ENCODE measurements at places on chromosomes 7 and 10.
A peak's percentile ranks its signal among the peaks of the same experiment; 100 is the strongest.

- no peak for DNase-seq
Measured at GRCh38 chr7:140604760-140605159, 35.9 kb downstream of the DENND2A start.

- DNase-seq, result no peak
Measured at GRCh38 chr10:132404911-132405462, 8.0 kb downstream of the PWWP2B start.

GRCh38 chr10:69413221-69413865, 3.4 kb downstream of the TACR2 start:
- peak; percentile 23 for DNase-seq

- DNase-seq, result no peak
Measured at GRCh38 chr10:69061305-69062161, 26.4 kb upstream of the SRGN start.

GRCh38 chr10:58867683-58868082, 308.8 kb upstream of the PHYHIPL start:
- DNase-seq, result no peak

DNA sequence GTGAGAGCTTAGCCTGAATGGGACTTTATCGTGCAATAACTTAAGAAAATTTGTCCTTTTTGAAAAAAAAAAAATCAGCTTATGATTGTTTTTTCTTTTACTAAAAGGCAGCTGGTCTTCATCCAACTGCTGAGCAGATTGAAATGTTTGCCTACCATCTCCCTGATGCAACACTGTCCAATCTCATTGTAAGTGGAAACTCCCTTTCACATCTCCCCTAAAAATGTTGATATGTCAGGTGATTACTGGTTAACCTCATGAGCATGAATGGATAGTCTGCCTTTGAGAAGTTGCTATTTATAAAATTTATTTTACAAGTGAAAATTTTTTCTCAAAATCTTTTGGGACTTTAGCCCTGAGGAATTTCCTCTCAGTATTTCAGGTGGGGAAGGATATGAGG, 17.8 kb upstream of the HKDC1 start:
- DNase-seq, result no peak

GRCh38 chr7:66518151-66518691, 110.5 kb upstream of the KCTD7 start:
- no peak for DNase-seq

DNA sequence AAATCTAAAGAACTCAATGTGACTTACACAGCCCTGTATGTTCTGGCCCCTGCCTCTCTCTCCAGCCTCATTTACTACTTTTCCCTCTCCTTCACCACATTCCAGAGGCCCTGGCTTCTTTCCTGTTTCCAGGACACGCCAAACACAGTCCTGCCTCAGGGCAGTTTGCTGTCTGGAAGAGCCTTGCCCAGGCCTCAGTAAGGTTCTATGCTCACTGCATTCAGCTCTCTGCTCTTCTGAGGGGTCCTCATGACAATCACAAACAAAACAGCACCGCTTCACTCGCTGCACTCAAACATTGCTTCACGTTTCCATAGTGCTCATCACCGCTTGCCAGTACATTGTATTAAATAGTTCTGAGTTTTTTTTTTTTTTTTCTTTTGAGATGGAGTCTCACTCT, 35.1 kb upstream of the GARS1 start:
- no peak for DNase-seq

DNA sequence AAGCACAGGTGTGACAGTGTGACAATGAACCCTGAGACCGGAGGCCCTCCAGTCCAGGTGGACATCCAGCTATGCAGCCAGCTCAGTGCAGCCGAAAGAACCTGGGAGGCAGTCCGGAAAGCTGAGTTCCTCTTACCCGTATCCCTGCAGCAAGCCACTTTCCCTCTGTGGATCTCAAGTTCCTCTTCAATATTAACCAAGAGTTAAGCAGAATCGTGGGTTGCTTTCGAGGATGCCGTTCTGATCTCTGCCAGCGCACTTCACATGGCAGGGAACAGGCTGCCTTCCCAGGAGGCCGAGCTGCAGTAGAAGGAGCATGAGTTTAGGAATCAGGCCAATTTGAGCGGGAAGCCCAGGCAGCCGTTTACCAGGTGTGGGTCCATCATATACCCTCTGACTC, 591.6 kb downstream of the SDK1 start:
- no peak for DNase-seq

GRCh38 chr7:44063894-44064651, 1.3 kb downstream of the PGAM2 start:
- DNase-seq, result no peak

DNA sequence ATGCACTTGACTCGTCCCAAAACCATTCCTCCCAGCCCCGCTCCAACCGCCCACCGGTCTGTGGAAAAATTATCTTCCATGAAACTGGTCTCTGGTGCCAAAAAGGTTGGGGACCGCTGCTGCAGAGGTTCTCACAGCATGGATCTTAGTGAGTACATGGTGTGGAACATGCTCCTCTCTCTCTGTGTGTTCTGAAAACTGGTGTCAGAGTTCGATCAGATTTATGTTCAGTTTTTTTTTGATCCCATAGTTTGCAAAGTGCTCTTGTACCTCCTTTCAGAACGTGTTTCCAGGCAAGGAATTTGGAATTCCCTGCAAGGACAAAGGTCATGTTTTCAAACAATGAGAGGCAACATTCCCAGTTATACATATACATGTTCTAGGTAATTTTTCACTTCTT, 61.2 kb upstream of the FAM171A1 start:
- no peak for DNase-seq

DNA sequence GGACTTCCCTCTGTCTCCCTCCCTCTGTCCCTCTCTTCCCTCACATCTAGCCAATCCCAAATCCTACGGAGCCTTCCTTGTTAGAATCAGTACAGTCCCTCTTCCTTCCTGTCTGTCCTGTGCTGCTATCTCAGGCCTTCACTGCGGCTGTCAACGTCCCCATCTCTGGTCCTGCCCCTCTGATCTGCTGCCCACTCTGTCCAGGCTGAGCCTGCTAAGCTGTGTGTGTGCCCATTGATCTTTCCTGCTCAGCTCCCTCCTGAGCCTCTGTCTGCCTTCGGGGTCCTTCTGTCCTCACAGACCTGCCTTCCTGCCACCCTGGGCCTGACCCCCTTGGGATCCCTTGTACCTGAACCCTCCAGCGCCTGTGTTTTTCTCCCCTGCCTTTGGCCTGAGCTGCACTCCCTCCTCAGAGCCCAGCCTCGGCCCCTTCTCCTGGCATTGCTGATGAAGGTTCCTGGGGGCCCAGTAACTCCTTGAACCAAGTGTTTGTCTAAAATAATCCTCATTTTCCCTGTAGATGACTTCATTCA, 182.1 kb upstream of the SHH start:
- no peak for DNase-seq

DNA sequence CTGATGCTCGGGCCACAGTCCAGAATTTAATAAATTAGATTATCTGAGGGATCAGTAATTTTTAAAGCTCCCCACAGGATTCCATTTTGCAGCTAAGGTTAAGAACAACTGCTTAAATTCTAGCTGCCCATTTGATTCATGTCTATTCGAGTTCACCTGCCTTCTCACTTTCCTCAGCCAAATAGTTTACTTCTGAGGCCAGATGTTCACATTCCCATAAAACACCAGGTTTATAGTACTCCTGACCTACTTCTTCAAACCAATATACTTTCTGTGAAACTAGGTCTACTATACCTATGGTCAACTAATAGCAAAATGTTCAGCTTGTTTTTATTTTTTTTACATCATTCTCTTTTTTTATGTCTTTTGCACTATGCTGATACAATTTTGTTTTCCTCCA, 86.3 kb downstream of the GPR158 start:
- DNase-seq, result no peak

DNA sequence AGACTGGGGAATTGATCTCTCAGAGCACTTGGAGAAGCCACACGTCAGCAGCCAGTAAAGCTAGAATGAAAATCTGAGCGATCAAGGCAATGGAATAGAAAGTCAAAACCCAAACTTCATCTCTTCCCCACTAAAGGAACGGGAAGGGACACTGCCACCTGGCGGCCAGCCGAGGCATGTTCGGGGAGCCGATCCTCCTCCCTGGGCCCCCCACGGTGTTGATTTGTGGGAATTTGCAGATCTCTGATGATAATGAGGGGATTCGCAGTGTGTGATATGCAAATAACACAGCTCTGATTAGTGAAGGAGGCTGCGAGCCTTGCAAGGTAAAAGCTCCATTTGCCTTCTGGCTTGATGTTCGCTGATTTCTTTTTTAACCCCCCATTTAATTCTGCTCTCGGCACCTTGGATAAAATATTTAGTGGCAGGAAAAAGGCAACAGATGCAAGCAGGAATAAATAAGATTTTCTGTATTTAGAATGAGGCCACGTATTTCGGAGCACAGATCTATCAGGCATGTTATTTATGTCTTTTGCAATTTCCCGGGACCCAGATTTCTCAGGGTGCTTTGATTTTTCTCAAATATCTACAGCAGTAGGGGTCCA, 258.6 kb downstream of the PAXIP1 start:
- no peak for DNase-seq

DNA sequence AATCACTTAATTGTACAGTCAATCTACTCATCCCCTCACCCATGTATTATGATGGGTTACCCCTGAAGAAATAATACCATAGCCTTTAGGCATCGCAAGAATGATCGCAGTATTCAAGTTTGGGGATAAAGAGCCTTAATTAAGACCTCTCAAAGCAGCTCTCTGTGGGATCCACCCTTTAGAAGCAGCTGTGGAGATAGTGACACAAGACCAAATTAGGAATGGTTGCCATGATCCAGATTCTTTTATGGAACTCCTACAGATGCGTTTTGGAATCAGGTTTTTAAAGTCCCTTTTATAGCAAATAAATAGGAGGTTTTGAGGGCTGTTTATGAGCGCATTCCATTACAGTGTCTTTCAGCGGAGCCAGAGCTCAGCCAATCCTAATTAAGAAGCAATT, 12.2 kb downstream of the TES start:
- no peak for DNase-seq

DNA sequence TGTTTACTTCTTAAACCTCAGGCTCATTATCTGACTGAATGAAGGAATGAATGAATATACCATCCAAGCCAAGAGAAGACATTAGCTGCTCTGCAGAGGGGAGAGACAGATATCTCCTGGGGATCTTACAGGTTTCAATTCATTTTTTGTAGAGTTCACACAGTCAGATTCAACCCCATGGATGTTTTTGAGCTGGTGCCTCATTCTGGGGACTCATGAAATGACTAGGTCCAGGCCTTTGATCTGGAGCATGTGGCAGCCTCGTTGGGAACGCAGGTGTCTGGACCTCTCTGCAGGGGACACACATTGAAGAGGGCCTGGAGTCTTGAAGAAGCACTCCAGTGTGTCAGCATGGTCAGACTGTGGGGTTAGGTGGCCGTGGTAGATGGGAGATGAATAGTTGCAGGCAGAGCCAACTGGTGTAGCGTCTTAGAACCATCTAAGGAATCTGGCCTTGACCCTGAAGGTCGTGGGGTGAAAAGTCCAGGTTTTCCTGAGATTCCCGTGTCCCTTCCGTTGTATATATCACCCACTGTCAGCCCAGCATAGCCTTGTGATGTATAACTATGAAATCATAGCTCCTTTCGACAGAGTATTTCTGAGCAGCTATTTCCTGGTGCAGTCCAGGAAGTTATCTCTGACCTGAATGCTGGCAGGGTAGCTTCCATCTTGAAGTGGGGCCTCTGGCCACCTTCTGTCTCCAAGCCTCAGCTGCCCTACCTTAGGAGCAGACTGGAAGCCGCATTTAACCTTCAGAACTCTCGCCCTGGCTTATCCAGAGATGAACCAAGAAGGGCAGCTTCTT, 22.3 kb downstream of the BTBD16 start:
- no peak for DNase-seq

DNA sequence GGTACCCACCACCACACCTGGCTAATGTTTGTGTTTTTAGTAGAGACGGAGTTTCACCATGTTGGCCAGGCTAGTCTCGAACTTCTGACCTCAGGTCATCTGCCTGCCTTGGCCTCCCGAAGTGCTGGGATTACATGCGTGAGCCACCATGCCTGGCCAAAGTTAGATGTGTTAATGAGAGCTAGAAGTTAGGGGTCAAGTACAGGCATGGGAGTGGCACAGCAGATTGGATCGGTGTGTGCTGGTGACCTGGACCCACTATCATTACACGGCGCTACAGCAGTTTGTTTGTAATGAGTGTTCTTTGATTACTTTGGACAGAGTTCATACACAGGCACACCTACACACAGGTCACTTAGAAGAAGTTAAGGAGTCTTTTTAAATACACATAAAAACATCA, 36.7 kb downstream of the DNAJB6 start:
- DNase-seq, result no peak

DNA sequence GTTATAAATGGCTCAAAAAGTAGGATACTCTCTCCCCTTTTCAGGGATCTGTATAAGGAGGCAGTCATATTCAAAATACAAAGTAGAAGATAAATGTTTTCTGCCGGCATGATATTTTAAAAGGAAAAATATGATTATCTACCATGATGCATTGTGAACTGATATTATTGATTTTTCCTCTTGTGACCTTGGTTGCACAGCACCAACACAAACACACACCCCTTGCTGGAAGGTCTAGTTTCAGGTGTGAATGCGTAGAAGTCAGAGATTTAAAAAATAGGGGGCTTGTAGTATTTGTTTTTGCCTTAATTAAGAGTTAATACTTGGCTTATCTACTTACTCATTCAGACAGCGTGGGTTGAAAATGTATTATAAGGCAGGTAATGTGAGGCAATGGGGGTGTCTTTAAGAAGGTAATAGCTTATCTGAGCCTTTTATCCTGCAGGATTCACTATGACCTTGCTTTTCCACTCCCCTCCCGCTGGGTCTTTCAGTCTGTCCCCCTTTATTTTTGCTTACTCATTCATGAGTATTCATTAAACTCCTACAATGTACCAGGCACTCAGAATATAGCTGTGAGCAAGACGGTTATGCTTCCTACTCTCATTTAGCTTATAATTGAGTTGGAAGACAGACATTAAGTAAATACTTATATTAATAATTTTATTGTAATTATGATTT, 390.6 kb downstream of the SDK1 start:
- DNase-seq, result no peak

DNA sequence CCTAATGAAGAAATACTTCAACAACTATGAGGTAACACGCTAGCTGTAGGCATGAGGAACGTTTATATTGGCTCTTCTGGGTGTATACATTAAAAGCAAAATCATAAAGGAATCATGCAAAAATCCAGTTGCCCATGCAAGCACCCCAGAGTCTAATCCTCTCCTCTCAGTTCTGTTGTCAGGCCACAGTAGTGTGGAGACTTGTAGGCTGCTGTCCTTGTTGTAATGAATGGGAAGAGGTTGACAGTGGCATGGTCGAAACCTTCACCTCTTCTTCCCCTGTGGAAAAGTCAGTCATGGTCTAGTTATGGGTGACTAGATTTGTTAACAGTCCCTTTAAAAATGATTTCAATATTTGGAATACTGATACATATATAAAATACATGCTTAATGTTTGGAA, 121.3 kb downstream of the CNOT4 start:
- no peak for DNase-seq

DNA sequence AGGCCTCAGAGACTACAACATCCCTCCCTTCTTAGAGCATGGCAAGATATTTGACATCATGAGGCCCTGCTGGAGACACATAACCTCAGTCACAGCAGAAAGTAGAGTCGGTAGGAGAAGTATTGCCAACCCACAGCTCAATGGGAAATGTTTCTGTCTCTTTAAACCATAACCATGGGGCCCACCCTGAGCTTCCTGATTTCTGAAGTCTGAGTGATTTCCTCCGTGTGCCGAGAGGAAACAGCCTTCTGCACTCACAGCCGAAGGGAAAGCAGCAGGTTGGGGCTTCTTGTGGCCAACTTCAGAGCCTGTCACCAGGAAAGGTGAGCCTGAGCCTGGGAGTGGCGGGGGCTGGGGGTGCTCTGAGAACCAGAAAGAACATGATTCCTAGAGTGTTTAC, at the start of gene GIMAP1:
TSS of gene GIMAP1 (plus strand) at position 246 of the 400 bp plus-strand sequence. CDS start 2,435 bp downstream, outside the sequence.
- no peak for DNase-seq
